ENCODE measurements at places on chromosomes 5 and 9. TPM values are rescaled to one million over a fixed set of nuclear protein-coding genes. Genes with fewer than 3 reads are reported as not detected.

DNA sequence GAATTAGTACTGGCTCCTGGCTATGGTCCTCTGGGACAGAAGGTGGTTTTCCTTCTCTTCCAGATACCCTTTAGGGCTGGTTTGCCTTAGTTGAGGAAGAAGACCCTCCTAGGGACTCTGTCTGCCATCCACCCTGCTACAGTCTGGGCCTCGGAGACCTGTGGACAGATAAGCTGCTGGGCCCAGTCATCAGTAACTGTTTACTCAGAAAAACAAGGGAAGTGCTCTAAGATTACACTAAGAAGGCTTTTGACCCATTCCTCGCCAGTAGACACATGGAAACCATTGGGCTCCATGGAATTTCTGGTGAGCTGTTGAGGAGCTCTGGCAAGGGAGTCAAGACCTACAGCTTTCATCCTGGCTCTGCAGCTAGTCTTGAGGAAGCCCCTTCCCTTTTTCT, 31.2 kb downstream of the LARP1 start:
- no peak for DNase-seq

GRCh38 chr9:95606489-95607350, 89.9 kb upstream of the PTCH1 start:
- no peak for DNase-seq

DNA sequence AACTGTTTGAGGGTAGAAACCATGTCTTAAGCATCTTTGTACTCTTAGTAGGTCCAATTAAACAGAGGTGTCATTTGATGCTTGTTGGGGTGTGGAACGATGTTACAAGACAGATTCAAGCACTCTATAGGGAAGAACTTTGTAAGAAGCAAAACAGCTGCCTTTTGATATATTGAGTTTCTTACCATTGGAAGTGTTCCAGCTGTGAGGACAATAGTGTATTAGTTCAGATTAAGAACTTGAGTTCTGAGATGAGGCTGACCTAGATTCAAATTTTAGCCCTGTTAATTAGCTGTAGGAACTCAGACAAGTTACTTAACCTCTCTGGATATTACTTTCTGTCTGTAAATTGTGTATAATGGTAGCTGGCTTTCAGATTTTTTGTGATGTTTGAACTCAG, 19.6 kb upstream of the ZNF462 start:
- no peak for DNase-seq

DNA sequence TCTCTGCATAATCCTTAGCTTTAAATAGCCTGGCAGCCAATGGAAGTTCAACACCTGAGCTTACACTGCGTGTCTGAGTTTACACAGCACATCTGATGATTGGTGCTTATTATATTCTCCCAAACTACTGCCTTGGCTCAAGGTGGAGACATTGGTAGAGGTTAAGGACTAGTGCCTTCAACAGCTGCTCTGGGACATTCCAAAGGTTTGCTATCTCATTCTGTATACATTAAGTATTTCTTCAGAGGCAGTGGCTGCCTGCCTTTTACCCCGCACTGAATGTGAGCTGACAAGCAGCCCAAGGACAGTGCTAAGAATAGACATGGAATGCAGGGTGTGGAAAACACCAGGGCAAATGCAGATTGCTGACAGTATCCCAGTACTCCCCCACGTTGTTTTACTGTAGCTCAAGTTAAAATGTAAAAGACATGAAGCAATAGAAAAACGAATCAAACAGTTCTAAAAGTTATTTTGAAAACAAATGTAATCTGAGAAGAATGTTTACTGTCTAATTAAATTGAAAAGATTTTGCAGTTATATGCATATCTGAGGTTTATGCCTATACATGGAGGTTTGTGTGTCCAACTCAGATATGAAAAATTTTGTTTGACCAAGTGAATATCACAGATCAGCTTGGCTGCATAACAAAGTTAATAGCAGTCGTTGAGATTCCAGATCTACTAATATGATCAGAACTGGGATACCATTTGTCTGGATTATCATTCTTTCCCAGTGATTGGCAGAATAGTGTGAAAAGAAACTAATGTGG, 1.8 kb downstream of the HSPB3 start:
- no peak for DNase-seq

- no peak for DNase-seq
Measured at GRCh38 chr5:94313696-94314095, 304.7 kb downstream of the KIAA0825 start.

GRCh38 chr5:169178754-169179153, 122.2 kb downstream of the SLIT3 start:
- no peak for DNase-seq

DNA sequence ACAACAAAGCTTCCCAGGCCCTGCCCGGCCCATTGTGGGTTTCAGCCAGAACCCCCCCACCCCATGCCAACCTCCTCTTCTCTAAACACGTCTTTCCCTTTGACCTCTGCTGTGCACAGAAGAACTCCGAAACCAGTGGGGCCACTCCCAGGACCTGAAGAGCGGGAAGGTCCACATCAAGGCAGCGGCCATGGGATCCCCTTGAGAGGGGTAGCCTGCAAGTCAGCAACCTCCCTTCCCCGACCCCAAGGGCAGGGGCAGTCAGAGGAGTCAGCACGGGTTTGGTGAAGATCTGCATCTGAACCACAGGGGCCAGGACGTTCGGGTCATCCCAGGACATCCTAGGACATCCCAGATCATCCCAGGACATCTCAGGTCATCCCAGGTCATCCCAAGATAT, 379.9 kb upstream of the IRX4 start:
- peak; percentile 73 for DNase-seq

DNA sequence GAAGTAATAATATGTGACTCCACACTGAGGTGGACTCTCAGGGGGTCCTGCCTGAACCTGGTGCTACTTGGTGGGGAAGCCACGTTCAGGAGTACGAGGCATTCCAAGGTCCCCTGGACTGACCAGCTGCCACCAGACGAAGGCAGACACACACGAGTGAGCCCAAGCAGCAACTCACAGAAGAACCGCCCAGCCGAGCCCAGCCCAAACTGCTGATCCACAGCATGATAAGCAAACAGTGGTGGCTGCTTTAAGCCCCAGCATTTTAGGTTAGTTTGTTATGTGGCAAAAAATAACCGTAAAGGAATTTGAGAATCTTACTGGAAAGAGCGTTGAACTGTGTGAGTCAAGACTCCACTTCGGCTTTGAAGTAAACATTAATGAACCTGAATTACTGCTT, 8.8 kb upstream of the LHX3 start:
- DNase-seq, result no peak

- DNase-seq, result no peak
Measured at GRCh38 chr9:132726576-132727130, 56.4 kb downstream of the GTF3C4 start.

GRCh38 chr5:141507387-141508091, 18.7 kb downstream of the PCDHGC5 start:
- DNase-seq, result no peak

GRCh38 chr5:96577909-96578308, 84.3 kb upstream of the CAST start:
- DNase-seq, result no peak

DNA sequence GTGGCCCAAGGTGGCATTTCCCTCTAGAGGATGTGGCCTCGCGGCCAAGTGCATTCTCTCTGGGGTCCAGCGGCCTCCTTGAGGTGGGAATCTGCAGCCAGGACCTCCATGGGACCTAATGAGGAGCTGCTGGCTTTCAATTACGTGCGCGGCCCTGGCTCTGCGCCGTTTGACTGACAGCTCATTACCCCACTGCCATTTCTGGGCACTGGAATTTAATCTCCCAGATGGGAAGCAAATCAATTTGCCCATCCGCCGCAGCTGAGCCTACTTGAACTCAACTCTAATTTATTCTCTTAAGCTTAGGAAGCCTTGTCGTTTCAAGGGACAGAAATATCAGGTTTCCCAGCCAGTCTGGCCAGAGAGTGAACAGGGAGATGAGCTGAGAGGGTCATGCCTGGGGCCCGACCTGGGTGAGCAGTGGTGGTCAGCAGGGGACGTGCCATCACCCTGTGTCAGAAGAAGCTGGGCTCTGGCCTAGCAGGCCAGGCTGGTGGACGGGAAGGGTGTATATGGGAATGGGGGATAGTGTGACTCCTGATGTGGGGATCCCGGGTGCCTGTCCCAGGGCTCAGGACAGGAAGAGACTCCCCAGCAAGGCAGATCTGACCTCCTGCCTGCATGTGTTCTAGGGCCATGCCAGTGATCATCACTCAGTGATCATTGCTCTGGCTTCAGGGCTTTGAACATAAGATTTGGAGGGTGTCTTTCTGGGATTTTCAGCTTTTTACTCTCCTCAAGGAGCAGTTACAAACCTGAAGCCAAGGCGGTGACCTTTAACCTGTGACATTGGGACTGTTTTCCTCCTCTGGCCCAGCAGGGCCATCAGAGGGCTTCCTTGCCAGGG, 69.7 kb downstream of the MACROH2A1 start:
- DNase-seq, result no peak

DNA sequence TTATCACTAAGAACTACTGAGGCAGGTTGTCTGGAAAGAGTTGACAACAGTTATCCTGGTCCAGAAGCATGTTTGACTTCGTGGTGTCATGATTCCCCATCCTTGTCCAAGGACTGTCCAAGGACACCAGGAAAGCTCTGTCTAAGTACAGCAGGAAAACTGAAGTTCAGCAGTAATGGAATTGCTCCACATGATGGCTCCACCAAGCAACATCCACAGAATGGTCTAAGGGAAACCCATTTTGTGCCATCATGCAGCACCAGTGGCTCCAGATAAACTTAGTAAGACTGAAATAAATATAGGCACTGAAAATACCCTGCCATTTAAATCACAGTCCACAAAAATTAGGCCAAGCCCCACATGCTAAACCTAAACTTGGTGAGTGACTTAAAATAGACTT, 192.8 kb downstream of the CDH18 start:
- no peak for DNase-seq

DNA sequence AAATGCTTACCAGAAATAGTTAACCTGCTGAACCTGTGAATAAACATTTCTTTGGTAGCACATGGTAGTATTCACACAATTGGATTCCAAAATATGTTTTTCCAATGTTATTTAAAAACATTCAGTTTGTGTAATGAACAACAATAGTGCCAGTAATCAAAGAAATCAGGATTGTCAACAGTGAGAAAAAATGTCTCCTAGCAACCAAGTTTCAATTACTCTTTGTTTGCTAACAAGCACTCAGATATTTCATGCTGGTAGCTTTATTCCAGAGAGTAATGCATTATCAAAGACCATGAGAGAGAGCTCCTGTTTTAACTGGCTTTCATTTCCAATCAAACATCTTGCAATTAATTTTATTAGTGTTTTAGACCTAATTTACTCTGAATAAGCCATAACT, 768.1 kb upstream of the GRAMD2B start:
- DNase-seq, result no peak

DNA sequence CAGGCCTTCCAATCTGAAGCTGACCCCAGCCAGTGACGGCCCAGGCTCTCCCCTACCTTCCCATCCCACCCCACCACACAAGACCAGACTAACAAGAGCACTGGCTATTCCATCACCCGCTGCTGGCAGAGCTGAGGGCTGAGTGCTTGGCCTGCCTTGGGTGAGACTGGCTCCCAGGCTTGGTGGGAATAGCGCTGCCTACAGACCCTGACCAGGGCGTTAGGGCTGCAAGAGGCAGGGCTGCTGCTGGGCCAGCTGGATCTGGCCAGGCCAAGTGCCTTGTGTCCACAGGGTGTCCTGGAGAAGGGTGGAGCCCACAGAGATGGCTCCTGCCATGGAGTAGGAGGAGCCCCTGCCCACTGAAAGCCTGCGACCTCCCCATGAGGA, 31.6 kb upstream of the ANGPTL2 start:
- DNase-seq, result peak; percentile 86

- no peak for DNase-seq
Measured at GRCh38 chr9:137465720-137466388, 6.7 kb upstream of the NSMF start.

DNA sequence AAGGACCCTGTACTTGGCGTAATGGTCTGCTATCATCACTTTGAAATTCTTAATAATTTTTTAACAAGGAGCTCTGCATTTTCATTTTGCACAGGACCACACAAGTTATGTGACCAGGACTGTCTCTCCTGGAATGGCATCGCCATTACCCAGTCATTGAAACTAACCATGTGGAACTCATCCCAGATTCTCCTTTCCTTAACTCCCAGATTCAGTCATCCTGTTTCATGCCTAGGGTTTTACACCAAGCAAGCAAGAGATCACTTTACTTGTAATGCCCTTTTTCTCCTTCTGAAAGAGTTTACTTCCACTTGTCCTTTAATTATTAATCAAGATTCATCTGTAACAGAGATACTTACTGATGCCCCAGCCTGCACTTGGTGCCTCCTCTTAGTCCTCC, 12.0 kb downstream of the FRMD3 start:
- DNase-seq, result no peak

DNA sequence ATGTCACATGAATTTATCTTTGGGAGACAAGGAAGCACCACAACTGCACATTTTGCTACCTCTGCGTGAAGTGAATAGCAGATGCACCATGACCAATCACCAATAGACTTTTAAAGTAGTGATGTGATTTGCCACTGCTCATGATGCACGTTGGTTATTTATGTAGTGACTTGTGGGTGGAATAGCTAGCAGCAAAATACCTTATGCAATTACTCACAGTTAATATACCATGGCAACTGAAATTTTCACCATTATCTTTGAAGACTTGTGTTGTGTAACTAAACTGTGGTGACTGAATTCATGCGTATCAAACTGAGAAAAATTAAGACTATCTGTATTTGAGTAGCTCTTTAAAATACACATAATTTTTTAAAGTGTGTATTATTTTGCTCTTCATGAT, 46.2 kb upstream of the TUSC1 start:
- DNase-seq, result no peak

GRCh38 chr5:175689147-175689991, 31.5 kb downstream of the HRH2 start:
- no peak for DNase-seq

DNA sequence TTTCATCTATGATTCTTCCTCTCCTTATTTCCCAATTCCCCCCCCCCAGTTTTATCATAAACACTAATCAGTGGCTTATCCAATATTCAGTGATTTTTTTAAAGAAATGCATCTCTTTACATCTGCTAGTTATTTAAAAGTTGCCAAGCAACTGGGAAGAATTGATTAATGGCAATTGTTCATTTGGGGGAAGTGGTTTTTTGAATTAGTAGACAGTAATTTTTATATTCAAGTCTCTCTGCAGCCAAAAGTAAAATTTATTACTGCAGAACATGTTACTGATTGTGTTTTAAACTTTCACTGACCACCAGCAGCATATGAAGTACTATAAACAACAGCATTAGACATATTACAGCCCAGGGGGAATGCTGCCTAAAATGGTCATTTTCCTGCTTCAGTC, 308.8 kb upstream of the NREP start:
- no peak for DNase-seq

- DNase-seq, result no peak
Measured at GRCh38 chr5:97427235-97427634, 244.2 kb upstream of the RIOK2 start.

The GARIN3 gene
- total RNA-seq, result not detected

The OTP gene
- not detected for total RNA-seq

The PCDHGA8 gene
- total RNA-seq, result 0.87 TPM

The MARCHF11 gene
- total RNA-seq, result not detected

The FBP1 gene
- total RNA-seq, result 14.5 TPM

The POLR3G gene
- total RNA-seq, result 1.7 TPM

The TAL2 gene
- not detected for total RNA-seq

The NUTM2F gene
- total RNA-seq, result not detected

Measured in mesenteric fat pad (tissue), 1 donor.